ENCODE measurements at places on chromosomes 7 and 10.
A peak's percentile ranks its signal among the peaks of the same experiment; 100 is the strongest.

DNA sequence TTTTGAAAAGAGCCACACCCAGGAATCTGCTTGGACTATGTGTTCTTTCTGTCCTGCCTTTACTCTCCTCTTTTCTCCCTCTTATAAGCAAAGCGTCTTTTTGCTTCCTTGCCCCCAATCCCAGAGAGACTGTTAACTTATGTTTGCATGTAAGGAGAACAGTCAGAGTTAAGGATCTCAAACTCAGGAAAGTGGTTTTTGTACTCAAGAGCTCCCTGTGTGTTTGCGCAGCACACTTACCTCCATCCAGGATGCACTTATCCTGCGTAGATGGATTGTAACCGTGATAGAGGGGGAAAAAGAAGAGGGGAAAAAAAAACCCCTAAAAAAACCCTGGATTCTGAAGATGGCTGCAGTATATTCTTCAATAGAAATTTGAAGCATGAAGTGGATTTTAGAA lies 228.9 kb downstream of the AUTS2 start:
- DNase-seq, result no peak

DNA sequence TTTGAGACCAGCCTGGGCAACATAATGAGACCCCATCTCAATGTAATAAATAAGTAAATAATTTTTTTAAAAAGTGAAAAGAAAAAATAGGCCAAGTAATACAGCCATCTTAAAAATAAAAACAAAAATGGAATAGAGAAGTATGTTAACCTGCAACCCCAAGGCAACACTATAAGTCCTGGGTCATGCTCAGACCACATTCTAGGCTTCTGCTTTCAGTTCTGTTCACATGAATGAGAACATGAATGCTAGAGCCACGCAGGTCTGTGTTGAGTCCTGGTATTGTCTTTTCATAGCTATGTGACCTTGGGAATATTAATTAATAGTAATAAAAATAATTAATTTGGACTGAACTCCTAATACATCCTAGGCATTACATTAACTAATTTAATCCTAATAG lies 284.0 kb downstream of the AUTS2 start:
- no peak for DNase-seq

- DNase-seq, result peak; percentile 66
These were observed at the start of gene RASSF4 for GRCh38 chr10:44959247-44960087. TSS of gene RASSF4 (plus strand) at chr10:44959802. CDS start at chr10:44970203, 10,401 bp downstream.

DNA sequence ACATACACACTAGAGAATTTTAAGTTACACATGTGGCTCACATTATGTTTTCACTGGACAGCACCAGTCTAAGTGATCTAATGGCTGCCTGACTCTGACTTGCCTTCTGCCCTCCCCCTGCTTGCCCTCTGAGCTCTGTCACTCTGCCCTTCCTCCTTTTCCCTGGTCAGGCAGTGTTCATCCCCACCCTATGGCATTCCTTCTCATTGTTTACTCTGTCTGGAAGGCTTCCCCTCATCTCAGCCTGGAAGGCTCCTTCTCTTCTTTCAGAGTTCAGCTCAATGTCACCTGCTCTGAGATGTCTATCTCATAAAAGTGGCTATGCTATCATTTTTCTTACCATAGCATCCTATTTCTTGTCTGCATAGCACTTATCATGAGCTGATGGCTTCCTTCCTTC lies 305.7 kb downstream of the BMPER start:
- no peak for DNase-seq

GRCh38 chr7:135143885-135144668 lies 3.8 kb upstream of the TMEM140 start:
- no peak for DNase-seq

- no peak for DNase-seq
These were observed 3.0 kb upstream of the PSAP start for GRCh38 chr10:71854031-71854430.

DNA sequence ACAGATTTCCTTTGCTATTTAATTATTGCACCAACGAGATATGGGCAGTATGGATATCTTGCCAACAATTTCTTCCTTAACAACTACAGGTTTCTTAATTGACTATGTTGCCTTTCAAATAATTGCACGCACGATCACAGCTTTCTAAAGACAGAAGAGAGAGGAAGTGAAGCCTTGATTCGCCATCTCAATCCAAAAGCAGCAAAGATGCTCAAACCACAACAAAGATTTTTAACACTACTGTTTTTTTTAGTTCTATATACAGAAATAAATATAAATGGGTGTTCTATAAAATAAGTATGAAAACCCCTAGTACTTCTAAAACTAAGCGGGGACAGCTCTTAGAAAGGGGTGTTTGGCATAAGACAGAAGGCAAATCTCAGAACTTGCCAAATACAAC lies 251.3 kb downstream of the SFMBT2 start:
- DNase-seq, result no peak

- no peak for DNase-seq
These were observed 22.4 kb downstream of the UBTD1 start for GRCh38 chr10:97520978-97521761.

- no peak for DNase-seq
These were observed 288.0 kb upstream of the PITRM1 start for GRCh38 chr10:3460420-3461128.

DNA sequence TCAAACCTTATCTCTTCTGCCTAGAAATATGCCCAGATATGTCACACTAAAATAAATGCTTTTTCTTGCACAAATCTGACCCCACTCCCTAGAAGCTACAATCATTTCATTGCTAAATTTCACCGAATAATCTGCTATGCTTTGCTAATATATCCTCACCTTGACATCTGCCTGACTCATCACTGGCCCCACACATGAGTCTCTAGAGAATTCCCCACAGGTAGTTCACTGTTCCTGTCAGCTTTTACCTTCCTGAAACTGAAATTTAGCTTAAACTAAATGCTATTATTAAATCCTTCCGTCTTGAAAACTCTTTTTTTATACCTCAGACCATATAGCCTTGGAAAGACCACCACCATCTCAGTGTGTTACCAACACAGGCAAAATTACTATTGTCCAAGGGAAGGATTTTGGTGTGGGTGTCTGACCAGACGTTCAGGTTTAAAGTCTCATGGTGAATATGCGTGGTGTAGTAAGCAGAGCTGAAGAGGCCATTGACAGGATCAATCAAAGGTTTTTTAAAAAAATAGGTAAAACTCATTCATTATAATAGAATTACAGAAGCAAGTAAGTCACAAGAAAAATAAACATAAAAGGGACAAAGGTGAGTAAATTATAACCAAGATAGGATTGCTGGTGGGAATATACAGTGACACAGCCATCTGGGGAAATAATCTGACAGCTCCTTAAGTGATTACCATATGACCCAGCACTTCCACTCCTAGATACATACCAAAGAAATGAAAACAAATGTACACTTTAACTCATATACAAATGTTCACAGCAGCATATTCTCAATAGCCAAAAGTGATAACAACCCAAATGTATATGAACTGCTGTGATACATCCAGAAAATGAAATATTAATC lies 173.5 kb downstream of the KMT2E start:
- no peak for DNase-seq

- no peak for DNase-seq
These were observed 1.0 kb upstream of the DENND2A start for GRCh38 chr7:140641524-140642195.

DNA sequence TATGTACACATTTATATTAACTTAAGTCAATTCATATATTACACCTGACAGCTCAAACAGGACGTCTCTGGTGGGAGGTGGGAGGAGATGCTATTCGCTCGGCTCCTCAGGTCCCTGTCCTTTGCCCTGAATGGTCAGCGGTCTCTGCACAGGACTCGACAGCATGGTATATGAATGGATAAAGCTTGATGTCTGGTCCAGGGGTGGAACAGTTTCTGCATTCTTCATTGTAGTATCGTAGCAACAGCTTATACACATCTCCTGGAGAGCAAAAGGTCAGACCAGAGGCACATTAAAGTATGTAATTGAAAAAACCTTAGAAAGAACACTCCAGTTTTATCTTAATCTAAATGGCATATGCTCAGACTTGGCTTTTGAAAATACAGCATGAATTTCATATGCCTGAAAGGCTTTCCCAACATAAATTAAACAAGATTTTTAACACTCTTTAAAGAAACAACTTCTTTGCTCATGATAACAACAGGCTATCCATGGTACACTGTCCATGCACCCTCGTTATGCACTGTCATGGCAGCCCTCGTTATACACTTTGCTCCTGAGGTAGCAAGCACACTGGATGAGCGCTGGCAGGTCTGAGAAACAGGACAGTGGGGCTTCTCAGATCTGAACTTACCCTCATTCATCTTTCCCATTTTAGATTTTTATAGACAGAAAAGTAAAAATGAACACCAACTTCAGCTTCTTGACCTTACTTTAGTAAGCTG lies 57.3 kb upstream of the OGDHL start:
- no peak for DNase-seq

DNA sequence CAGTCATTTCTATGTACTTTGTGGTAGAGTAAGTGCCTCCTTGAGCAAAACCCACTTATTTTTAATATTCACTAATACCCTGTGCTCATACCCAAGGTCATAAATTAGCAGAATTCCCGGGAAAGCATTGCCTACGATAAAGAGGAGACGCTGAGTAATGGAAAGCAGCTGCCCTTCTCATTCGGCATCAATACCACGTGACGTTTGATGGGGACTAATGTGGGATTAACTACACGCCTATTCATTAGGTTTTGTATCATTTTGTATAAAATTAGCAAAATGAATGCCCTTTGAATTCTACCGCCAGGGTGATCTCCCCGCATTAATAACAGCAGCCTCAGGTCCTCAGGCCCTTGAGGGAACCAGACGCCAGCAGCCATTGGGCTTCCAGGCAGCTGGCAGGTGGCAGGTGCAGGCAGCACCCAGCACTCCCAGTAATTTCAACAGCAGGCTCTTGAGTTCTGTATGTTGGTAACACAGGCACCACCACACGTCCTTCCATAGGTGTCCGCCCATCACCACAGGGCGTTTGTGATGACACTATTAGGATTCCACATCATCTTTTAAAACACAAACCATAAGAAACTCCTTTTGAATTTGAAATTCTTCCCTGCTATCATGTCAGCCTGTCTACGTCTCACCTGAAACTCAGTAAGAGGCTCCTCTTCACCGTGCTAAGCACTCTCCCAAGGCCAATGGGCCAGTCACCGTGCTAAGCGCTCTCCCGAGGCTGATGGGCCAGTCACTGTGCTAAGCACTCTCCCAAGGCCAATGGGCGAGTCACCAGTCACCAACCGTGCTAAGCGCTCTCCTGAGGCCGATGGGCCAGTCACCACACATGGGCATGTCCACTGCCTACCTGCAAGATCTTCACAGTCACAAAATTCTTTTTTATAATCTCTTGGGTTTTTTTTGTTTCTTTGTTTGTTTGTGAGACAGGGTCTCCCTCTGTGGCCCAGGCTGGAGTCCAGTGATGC lies 509.4 kb downstream of the PTPRN2 start:
- DNase-seq, result peak; percentile 96

GRCh38 chr10:34191406-34191805 lies 623.7 kb downstream of the PARD3 start:
- no peak for DNase-seq

- no peak for DNase-seq
These were observed 30.8 kb upstream of the SMNDC1 start for GRCh38 chr10:110335314-110336064.

GRCh38 chr7:90617442-90617841 lies 21.3 kb downstream of the CDK14 start:
- DNase-seq, result no peak

DNA sequence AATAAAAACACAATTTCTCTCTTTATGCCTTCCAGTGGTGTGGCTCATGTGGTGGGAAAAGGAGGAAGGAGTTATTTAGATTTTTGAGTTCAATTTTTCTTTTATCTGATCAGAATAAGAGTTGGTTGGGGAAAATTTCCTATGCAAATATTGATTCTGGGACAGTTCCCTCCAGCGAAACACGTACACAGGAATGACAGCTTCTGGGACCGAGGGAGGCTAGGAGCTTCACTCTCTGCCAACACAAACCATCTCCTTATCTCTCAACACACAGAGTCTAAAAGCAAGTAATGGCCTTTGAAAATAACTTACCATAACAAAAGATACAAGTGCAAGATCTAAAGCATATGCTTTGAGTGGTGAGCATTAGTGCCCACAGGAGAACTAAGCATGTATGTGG lies 122.7 kb downstream of the RAPGEF5 start:
- DNase-seq, result no peak

- peak; percentile 61 for DNase-seq
These were observed 35.5 kb downstream of the PPP1R3C start for GRCh38 chr10:91597197-91597881.

DNA sequence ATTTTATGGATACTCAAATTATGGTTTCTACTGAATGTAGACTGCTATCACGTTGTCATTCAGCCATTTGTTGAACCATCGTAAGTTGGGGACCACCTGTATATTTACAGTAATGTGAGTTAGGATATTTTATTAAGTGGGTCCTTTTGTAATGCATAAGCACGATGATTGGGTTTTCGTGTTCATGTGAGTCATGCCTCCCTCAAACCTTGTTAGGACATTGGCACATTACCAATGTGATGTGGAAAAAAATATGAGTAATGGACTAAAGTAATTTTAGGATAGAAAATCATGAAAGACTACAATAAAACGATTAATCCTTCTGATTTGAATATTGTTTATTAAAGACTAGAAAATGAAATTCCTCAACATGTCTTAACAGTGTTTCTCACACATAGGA lies 8.7 kb downstream of the SMC3 start:
- no peak for DNase-seq

DNA sequence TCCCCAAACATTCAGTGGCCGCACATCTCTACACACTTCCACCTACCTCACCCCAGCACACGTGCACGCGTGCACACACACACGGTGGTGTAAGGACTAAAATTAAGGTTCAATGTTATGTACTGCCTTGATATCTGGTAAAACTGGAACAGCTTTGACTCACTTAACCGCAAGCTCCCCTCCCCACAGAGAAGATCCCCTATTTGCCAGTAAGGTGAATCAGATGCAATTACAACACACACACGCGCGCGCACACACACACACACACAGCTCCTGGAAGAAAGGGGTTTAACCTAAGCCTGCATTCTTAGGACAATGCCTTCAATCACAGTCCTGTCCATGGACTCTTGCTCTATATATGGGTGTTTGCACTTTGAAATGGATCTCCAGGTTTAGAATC lies 25.5 kb upstream of the VPS41 start:
- no peak for DNase-seq

GRCh38 chr10:91201213-91201996 lies 19.1 kb upstream of the PCGF5 start:
- no peak for DNase-seq

DNA sequence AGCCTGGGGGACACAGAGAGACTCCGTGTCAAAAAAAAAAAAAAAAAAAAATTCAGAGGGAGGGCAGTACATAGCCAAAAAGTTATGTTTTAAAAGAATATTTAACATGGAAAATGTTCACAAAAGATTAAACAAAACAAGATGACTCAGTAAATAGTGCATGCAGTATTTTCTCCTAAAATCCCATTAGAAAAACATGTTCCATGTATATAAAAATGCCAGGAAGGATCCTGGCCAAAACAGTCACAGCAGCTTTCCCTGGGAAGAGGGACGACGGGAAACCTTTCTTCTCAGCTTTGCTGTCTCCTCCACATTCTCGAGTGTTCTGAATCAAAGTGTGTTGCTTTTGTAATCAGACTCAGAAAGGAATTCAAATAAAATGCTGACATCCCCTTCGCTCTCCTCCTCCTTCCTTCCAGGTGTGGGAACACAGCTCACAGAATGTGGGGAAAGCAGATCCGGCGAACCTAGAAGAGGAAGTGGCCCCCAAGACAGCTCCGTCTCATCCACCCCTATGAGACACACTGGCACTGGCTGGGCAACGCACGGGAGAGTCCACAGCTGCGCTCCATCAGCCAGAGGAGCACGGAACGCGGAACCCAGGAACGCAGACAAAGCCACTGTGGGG lies 139.4 kb downstream of the MAD1L1 start:
- DNase-seq, result no peak
